Stimulated activated naive CD4-positive, alpha-beta T cell (primary cell): ENCODE measurements at places on chromosomes 12 and 14.

- DNase-seq: no peak
These were observed 111.4 kb downstream of the CRACR2A start for GRCh38 chr12:3641428-3642018.

DNA sequence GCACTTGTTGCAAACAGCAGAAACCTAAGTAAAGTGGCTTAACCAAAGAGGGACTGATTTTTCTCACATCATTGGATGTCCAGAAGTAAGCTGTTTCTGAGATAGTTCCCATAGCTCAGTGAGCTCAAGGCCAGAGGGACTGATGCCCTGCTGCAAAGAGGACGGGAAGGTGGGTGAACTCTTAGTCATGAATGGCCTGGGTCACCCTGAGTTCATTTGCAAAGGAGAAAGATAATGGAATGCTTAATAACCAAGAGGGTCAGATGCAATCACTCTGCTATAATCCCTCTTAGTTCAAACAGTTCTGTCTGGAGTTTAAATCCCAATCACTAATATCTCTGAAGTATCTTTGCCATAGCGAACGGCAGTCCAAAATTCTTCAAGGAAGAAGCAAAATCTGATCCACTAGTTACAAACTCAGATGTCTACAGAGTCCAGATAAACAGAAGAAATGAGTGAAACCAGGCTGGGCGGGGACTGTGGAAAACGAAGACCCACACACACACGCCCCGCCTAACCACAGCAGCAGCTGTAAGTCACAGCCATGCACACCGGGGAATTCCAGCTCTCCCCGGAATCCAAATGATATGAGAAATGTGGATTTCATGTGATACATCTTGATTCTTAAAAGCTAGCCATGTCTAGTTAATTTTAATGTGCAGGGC is 289.5 kb downstream of the TMEM132D start:
- no peak for DNase-seq

- DNase-seq: no peak
These were observed 36.4 kb downstream of the BBS10 start for GRCh38 chr12:76311796-76312195.

DNA sequence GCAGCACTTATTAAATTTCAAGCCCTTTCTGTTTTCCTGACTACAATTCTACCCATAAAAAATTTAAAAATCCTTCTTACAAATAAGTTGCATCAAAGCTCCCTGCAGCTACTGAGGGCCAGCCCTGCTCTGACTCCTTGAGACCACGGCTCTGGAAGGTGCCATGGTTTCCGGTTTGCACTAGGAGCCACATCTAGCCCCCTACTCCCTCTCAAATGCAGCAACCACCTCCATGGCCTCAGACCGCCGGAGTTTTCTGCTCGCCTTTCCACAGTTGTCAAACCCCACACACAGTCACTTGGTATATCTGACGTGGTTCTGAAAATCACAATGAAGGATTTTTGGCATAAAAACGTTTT is 30.1 kb downstream of the P2RX4 start:
- no peak for DNase-seq

DNA sequence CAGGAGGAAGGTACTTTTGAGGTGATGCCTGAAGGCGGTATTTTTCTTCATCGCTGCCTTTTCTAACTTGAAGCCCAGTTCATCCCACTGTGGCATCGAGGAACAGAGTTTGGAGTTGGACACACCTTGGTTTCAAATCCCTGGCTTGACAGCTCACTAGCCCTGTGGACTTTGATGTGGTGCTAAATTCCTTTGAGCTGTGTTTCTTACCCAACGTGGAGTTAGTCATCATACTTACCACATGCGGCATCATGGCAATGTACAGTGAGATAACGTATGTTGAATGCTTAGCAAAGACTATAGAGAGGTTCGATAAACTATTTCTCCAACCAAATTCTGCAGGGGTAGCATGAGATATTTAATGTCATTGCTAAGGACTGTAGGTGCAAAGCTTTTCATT is 3.4 kb downstream of the PLEKHG3 start:
- no peak for DNase-seq

- DNase-seq: peak; percentile 97
These were observed at the start of gene LRRC23 for GRCh38 chr12:6904280-6905276. LRRC23 (plus strand) TSS chr12:6904822; CDS start chr12:6905634, 812 bp downstream.

- no peak for DNase-seq
These were observed 11.4 kb upstream of the KTN1 start for GRCh38 chr14:55568618-55569017.

DNA sequence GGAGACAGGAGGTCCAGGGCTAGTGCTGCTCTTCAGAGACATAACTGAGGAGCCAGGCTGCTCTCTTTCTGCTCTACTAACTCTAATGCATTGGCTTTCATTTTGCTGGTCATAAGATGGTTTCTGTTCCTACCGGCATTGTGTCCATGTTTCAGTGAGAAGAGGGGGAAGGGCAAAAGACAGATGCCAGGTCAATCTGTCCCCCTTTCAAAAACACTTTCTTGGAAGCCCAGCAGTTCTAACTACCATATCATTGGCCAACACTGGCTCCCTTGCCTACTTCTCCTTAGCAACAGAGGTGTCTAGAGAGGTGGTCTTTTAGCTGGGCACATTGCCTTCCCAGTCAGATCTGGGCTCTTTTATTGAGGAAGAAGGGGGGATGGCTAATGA is 63.9 kb downstream of the TGFB3 start:
- no peak for DNase-seq

DNA sequence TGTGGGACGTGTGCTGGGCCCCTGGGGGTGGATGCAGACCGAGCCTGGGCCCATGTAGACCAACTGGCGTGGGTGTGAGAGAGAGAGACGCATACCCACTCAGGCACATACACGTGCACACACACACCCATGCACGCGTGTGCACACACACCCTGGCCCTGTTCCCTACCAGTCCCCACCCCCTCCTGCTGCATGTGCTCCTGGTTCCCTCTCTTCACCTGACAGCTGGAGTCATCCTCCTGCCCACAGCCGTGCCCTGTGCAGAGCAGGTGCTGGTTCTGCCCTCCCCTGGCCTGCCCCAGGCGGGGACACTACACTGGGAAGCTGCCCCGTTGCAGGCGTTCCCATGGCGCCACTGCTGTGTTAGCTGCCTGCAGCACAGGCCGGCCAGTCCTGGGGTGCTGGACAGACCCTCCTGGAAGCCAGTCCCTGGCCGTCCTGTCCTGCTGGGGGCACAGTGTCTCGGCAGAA is 18.5 kb downstream of the PACS2 start:
- DNase-seq: no peak

- DNase-seq: no peak
These were observed 33.8 kb upstream of the TSPAN9 start for GRCh38 chr12:3043406-3043805.

DNA sequence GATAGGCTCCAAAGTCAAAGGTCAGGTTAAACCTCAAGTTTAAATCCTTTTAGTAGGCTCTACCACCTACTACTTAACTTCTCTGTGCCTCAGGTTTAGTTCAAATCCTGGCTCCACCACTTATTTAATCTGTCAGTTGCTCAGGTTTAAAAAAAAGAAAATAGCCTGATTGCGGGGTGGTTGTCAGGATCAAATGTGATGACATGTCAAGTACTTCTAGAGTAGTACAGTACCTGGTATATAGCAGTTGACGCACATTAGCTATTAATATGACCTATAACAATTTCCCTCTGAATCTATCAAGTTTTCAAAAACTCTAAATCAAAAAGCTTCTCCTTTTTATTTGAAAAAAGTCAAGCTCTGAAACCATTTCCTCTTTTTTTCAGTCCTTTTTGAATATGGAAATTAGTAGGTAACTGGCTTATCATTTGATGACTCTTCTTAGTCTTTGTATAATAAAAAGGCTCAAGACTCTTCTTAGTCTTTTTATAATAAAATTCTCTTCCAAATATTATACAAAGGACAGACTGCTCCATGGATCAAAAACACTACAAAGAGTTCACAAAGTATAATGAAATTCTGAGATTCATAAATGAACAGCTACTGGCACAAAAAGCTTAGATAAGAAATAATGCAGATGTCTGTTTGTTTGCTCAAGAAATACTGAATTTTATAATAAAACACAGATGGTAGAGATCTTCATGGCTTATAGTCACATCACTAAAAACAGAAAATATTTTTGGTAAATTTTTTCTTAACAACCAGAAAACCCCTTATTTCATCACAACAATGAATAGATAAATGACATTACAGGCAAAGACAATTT is 5.0 kb downstream of the OSBPL8 start:
- DNase-seq: no peak

DNA sequence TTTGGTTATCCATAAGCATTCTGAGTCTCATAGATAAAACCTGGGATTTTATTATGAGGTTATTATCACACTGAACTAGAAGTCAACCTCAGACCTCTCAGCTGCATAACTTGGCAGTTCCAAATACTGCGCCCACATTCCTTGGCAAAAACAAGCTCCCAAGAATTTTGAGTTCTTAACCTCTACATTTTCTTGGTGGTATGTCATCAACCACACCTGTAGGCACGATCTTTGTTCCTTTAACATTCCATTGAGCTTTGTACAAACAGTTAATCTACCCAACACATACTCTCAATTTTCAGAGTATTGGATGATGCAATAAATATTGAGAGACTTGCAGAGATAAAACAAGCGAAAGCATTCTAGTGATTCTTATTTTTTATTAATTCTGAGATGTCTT is 371.8 kb upstream of the PRICKLE1 start:
- DNase-seq: no peak

DNA sequence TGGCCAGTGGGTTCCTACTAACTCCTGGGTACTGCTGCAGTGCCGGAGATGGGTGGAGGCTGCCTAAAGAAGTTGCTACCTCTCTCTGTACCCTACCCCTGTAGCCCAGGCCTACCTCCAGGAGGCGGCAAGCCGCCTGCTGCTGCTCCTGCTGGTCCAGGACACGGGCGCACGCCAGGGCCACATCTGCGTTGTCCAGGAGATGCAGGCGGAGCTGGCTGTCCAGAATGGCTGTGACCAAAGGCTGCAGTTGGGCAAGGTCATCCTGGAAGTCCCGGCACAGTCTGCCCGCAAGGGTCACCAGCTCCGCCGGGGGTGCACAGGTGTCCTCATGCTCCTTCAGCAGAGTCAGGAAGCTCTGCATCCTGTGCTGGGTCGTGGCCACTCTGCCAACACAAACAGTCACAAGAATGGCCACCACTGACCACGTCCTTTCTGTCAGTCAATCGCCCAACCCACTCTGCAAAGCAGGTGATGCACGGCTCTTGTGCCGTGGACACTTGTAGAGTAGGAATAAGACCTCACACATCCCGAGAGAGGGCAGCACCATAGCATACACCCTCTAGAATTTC is 1.6 kb downstream of the ANHX start:
- DNase-seq: no peak

DNA sequence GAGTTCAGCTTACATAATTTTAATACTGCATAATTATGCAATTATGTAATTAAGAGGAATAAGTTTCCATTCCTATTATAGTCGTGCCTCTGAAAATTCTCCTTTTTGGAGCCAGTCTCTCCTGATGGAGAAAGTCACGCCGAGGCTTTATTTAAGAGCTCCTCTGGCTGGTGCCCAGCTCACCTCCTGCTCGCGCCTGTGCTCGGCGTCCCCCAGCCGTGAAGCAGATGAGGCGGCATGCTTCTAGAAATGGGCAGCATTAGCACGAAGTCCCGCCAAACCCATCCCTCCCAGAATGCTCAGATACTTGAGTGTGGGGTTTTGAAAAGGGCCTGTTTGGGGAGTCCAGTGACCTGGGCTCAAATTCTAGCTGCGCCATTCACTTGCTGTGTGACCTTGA is 153.0 kb downstream of the PHETA1 start:
- no peak for DNase-seq

DNA sequence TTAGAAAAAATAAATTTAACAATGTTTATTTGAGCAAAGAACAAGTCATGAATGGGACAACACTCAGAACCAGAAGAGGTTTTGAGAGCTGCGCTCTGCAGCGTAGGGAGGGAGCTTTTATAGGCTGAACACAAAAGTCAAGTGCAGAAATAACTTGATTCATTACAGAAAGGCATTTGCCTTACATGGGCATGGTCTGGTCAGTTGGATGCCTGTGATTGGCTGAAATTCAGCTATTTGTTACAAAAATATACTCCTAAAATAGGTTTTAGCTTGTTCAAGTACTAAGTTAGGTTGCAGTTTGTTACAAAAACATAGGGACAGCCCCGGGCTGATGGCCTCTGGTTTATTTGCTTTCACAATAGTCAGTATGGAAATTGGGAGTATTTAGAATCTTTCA is 118.0 kb downstream of the NUAK1 start:
- no peak for DNase-seq

- DNase-seq: peak; percentile 65
These were observed 69.7 kb downstream of the SVOP start for GRCh38 chr12:108950991-108951739.

- no peak for DNase-seq
These were observed 1.0 kb upstream of the PLEKHA5 start for GRCh38 chr12:19128485-19128884.

- no peak for DNase-seq
These were observed 225.1 kb downstream of the BCAT1 start for GRCh38 chr12:24723759-24724158.

GRCh38 chr12:7495136-7495535 is 8.4 kb downstream of the CD163 start:
- no peak for DNase-seq

- DNase-seq: no peak
These were observed 14.8 kb upstream of the OR6J1 start for GRCh38 chr14:22658946-22659345.

DNA sequence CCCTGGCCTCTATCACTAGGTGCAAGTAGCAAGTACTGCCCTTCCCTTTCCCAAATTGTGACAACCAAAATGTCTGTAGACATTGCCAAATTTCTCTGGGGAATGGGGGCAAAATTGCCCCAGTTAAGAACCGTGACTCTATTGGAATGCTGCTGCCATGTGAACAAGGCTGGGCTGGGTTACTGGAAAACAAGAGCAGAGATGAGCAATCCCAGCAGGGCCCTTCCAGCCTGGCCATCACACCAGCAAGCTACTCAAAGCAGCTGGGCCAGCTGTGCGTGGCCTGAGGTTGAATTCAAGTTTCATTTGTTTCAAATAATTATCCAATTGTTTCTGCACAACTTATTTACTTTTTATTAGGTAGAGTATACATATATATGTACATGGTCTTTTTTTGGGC is 103.4 kb upstream of the PKP2 start:
- DNase-seq: no peak

DNA sequence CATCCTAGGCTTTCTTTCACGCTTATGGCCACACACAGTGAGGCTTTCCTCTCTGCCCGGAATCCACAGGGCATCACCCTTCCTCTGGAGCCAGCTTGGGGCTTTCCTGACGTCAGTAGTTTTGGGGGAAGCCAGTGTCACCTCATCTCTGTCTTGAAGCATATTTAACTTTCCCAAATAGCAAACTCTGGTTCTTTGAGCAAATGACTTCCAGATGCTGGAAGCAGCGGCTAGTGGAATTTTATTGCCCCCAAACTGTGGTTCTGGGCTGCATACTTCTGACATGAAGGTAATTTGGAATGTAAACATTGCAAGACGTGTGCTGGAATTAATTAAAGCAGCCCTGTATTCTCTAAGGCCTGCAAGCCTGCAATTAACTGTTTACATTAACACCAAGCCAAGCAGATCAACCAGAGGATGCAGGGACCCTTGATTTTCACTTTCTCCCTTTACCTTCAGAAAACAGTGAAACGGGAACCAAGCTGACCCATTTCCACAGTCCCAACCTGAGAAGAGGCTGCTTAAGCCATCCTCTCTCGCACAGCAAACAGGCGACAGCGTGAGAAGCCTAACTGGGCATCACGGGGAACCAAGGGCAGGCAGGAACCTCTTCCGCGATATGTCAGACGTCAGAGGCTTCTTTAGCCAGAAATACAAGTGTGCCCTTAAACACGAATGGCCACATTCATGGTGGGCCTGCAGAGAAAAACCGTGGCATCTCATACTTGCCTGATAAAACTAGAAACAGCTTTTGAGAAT is 258.4 kb downstream of the CACNA1C start:
- DNase-seq: no peak

GRCh38 chr14:33218026-33218425 is 279.3 kb downstream of the NPAS3 start:
- no peak for DNase-seq
